ENCODE measurements at places on chromosomes 13 and 19. TPM values are rescaled to one million over a fixed set of nuclear protein-coding genes. Genes with fewer than 3 reads are reported as not detected.

The POSTN gene
- total RNA-seq, result 18.0 TPM

The KLK15 gene
- total RNA-seq, result not detected

GRCh38 chr13:66689628-66690027 is 540.5 kb downstream of the PCDH9 start:
- DNase-seq, result no peak

DNA sequence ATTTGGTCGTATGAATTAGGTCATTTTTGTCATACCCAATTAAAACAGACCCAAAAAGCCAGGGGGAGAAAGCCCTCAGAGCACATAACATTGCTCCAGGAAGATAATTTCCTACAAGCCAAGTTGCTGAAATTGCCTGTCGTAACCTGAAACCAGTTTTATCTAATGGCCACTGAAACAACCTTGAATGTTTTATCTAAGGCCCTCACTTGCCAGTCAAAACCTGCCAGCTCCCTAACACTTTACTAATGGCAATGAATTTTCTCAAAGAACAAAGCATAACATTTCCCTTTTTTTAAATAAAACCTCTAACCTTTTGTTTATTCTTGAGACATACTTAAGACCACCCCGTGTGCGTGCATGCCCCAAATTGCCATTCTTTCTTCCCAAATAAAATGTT is 496.2 kb upstream of the KLHL1 start:
- DNase-seq, result no peak

GRCh38 chr19:23543351-23543750 is 143.7 kb downstream of the ZNF675 start:
- no peak for DNase-seq

DNA sequence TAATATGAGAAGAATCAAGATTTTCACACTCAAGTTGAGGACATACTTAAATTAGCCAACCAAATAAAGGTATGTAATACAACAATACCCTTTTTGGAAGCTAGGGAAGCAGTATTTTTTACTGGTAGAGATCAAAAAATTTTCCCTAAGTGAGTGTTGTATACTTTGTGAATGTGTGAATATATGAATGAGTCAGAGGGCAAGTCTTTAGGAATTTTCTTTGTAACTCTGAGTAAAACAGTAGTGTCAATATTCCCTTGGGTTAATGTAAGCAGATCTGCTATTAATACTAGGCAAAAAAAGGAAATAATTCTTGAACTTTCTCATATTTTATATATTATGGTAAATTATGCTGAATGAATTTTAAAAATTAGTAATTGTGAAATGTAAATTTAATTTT is 1161.8 kb upstream of the MIR17HG start:
- no peak for DNase-seq

The TMEM147 gene
- 48.1 TPM for total RNA-seq

The IL17D gene
- 1.4 TPM for total RNA-seq

The MATK gene
- total RNA-seq, result not detected

The SPACA4 gene
- not detected for total RNA-seq

The FPR3 gene
- total RNA-seq, result not detected

- DNase-seq, result peak; percentile 80
Observed at GRCh38 chr19:42184401-42184861, 33.0 kb downstream of the DEDD2 start.

GRCh38 chr19:49475191-49475917 is 1.3 kb downstream of the FLT3LG start:
- DNase-seq, result no peak

The MRI1 gene
- total RNA-seq, result 65.0 TPM

The PPP1R13L gene
- 42.0 TPM for total RNA-seq

DNA sequence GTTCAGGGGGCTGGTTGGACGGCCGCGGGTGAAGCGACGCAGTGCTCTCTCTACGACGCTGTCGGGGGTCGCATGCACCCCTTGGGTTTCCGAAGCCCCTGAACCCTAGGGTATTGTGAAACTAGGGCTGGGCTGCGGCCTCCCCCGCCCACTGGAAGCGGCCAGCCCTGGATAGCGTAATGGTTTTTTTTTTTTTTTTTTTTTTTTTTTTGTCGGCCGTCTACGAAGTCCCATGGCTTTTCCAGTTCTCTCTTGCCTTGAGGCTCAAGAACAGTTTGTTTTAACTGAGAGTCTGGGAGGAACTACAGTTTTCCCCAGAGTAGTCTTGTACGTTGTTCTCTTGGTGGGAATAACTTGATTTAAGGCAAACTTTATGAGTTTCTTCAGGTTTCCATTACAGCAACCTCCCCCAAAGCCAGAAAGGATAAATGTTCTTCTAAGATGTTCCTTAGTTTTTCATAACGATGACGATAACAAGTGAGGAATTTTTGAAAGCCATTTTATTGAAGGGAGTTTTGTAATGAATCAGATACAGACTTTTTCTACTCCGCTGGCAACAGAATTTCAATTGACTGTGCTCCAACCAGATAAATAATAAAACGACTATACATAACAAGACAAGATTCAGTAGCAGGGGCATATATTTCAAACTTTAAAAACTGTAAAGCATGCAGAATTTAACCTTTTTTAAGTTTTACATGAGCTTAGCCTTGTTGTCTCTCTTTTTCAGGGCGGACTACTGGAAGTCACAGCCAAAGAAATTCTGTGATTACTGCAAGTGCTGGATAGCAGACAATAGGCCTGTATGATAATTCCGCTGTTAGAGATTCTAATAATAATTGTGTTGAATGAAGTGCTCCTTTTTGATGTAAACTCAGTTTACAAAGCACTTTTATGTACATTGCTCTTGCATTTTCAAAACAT is 867 bp downstream of the WBP4 start:
- no peak for DNase-seq

DNA sequence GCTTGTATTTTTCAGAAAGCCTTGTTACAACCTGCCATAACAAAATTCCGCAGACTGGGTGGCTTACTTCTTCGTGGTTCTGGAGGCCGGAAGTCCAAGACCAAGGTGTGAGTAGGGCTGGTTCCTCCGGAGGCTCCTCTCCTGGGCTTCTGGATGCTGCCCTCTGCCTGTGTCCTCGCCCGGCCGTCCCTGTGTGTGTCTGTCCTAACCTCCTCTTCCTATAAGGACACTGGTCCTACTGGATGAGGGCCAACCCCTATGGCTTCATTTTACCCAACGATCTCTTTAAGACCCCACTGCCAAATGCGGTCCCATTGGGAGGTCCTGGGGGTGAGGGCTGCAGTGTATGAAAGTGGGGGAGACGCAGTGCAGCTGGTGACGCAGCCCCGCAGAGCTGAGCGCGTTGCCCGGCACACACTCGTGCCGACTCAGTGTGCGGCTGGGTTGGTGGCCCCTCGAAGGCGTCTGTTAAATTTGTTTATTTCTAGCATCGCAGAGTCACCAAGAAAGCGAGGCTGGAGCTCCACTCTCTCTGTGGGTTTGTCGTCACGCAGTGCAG is 116.7 kb downstream of the SOX1 start:
- DNase-seq, result no peak

GRCh38 chr13:99265821-99266426 is 7.7 kb upstream of the GPR18 start:
- no peak for DNase-seq

The PSG1 gene
- not detected for total RNA-seq

DNA sequence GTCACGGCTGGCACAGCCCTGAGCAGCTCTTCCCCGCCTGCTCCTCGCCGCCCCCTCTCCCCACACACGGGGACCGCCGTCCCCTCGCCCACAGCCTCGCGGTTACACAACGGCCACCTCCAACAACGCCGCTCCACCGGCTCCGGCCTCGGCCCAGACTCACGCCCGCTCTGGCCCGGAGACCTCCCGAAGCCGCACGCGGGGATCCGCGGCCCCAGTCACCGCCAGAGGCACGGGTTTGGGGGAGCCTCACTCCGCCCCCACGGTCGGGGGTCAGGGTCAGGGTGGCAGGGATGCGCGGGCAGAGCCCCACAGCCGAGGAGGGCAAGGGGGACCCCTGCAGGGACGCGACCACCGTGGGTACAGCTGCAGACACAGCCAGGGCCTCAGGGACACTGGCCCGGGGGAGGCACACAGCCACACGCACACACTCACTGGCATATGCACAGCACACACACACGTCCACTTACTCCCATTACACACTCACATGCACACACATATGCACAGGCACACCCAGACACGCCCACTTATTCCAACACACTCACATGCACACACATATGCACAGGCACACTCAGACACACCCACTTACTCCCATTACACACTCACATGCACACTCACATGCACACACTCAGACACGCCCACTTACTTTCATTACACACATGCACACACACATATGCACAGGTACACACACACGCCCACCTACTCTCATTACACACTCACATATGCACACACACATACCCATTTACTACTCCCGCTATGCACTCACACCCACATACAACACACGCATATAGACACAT is 1.6 kb downstream of the TTYH1 start:
- DNase-seq, result no peak

The KCNJ14 gene
- total RNA-seq, result 0.41 TPM

The MTIF3 gene
- 75.6 TPM for total RNA-seq

GRCh38 chr19:51293571-51294210 is 17.8 kb upstream of the IGLON5 start:
- no peak for DNase-seq
